ENCODE measurements at places on chromosomes 1 and 21.

- ATAC-seq, result no peak
Measured at GRCh38 chr1:182897696-182898095, 55.3 kb downstream of the SHCBP1L start.

GRCh38 chr1:9311479-9311878, 18.8 kb downstream of the SPSB1 start:
- ATAC-seq, result no peak

GRCh38 chr1:55959136-55959548, 620.2 kb downstream of the PLPP3 start:
- no peak for ATAC-seq

DNA sequence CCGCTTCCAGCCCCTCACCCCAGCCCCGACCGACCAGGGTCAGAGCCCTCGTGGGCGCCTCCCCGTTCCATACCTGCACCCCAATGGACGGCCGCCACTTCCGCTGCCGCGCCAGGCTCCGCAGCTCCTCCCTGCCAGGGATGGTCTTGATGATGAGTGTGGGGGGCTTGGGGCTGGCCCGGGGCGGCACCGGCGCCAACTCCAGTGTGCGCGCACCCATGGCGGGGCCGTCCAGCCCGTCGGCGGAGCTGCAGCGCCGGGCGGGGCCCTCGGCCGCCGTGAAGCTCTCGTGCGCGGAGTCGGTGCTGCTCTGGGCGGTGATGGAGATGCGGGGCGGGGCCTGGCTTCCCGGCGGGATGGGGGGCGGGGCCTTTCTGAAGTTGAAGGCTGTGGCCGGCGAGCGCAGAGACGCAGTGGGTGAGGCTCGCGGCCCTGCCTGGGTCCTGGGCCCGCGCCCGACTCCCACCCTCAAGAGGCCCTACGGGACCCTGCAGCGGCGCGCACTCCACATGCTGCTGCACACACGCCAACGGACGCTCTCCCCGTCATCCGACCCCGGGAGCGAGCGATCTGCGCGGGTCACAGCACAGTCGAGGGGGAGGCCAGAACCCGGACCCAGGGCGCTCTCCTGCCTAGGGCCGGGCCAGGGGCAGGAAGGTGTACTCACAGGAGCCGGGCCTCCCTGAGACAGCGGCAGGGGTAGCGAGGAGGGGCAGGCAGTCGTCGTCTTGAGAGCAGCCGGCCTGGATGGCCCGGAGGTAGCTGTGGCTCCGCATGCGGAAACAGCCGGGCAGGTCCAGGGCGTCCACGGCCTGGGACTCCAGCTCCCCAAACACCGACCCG, 26.1 kb upstream of the SMIM12 start:
- peak; percentile 61 for ATAC-seq

GRCh38 chr1:29202053-29202452, 20.4 kb upstream of the SRSF4 start:
- peak; percentile 7 for ATAC-seq

DNA sequence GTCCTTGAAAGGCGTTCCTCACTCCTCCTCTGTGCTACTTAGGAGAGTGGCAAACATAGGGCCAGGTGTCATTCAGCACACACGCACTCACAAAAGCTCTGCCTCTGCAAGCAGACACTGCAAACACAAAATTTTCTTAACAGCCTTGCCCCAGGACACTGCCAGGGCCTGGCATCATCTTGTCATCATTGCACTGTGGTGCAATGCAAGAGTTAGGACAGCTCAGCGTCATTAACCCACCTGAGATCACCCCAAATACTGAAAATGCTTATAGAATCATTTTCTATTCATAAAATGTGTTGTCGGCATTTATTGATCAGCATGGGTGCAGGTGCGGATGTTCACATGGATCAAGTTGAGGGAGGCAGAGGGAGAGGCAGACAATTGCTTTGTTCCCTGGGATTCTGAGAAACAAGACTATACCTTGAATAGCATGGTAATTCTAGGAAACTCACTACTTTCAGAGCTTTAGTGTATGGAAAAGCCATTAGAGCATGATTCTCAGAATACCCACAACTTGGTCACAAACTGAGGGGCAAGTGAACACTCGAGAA, 3.0 kb downstream of the ADAM30 start:
- ATAC-seq, result no peak

DNA sequence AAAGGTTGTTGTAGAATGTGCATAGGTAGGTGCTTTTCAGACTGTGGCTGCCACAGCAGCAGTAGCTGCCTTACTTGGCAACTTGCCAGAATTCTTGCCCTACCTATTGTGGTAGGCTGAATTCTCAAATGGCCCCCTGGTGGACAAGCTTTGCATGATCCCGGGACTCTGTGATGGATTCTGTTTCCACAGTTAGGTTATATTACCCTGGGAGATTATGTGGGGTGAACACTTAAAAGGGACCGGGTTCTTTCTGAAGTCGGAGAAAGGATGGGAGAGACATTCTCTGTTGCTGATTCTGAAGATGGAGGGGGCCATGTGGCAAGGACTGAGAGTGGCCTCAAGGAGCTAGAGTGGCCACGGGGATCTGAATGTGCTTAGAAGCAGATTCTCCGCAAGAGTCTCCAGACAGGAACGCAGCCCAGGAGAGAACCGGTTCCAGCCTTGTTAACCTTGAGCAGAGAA, 32.1 kb upstream of the KCNE1 start:
- ATAC-seq, result peak; percentile 85

- peak; percentile 92 for ATAC-seq
Measured at GRCh38 chr1:116693759-116694480, 26.4 kb upstream of the IGSF3 start.

- ATAC-seq, result peak; percentile 49
Measured at GRCh38 chr1:22751124-22751531, 40.5 kb downstream of the EPHB2 start.

DNA sequence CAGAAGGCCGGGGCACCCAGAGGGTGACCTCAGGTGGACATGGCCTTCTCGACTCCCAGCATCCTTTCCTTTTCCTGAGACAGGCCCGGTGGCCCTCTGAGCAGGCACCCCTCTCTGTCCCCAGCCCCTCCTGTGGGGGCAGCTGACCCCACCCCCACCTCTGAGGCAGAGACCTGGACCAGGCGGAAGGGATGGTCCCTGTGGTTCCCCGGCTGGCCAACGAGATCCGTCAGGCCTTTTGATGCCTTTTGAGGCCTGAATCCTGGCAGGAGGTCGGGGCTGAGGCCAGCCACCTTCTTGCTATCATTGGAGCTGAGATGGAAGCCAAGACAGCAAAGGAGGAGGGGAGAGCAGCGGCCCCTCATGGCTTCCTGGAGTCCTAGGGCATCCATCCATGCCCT, 50.2 kb upstream of the ACTRT2 start:
- no peak for ATAC-seq

GRCh38 chr1:161921990-161922389, 101.7 kb downstream of the OLFML2B start:
- ATAC-seq, result no peak

GRCh38 chr1:97805093-97805492, 115.7 kb downstream of the DPYD start:
- no peak for ATAC-seq

- ATAC-seq, result no peak
Measured at GRCh38 chr1:153663211-153663610, 4.7 kb downstream of the SNAPIN start.

GRCh38 chr21:38067086-38067739, 151.0 kb upstream of the KCNJ6 start:
- ATAC-seq, result no peak

- ATAC-seq, result no peak
Measured at GRCh38 chr1:226826479-226827261, 43.7 kb upstream of the PSEN2 start.

GRCh38 chr21:43372663-43373361, 54.1 kb downstream of the SIK1 start:
- peak; percentile 71 for ATAC-seq

DNA sequence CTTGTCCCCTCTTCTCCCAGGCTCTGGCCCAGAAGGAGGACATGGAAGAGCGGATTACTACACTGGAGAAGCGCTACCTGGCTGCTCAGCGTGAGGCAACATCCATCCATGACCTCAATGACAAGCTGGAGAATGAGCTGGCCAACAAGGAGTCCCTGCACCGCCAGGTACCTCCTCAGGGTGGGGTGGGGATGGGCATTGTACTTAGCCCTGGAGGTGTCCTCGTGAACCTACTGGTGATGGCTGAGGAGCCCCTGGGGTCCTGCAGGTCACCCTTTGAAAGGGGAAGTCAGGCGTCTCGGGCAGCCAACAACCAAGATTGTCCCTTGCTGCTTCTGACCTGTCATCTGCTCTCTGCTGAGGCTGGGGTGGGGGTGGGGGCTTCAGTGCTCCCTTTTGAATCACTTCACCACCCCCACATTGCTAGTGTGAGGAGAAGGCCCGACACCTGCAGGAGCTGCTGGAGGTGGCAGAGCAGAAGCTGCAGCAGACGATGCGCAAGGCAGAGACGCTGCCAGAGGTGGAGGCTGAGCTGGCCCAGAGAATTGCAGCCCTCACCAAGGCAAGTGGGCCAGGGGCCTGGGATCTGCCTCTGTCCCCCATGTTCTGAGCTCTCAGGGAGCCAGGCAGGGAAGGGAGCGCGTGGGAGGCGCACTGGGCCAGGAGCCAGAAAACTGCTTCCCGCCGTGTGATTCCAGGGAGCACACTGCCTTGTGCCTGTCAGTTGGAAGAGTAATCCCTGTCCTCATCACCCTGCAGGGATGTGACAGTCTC, 19.7 kb downstream of the PPFIA4 start:
- ATAC-seq, result no peak

DNA sequence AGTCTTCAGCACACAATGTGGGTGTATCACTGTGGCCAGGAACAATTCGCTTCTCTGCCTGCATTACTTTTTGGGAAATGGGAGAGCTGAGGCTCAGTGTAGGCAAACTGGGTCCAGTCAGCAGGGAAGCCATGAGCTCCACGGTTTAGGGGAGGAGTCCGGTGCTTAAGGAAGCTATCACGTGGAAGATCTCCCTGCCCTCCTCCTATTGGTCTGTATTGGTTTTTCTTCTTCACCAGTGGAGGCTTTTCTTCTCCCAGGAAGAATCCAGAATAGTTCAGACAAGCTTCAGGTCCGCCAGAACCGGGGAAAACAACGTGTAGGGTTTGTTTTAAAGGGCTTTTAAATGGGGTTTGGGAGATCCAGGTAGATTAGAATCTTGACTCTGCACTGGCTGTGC, 156.2 kb upstream of the CAMK1G start:
- ATAC-seq, result peak; percentile 39

- ATAC-seq, result peak; percentile 94
Measured at GRCh38 chr1:181044449-181044966, 10.7 kb downstream of the MR1 start.

- ATAC-seq, result peak; percentile 65
Measured at GRCh38 chr1:182446033-182446669, 3.8 kb upstream of the RGSL1 start.

GRCh38 chr1:22790232-22791008, 79.8 kb downstream of the EPHB2 start:
- ATAC-seq, result no peak

- no peak for ATAC-seq
Measured at GRCh38 chr1:182388392-182389134, 3.0 kb downstream of the GLUL start.

DNA sequence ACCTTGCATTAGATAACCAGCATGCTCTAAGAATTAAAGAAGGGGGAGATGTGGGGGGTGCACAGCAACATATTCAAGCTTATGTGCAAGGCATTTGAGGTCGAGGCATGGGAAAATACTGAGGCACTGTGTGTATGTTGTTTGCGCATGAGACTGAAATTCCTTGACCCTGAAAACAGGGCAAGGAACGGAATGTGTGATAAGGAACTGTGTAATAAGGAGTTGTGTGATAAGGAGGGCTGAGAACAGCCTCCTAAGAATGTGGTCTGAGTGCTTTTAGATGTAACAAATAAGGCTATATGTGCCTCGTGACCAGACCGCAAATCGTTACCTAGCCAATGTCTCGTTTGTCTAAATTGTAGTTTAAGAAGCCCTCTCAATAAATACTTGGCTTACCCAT, 26.5 kb upstream of the ITLN1 start:
- ATAC-seq, result no peak

GRCh38 chr1:223887747-223888418, 42.1 kb upstream of the TP53BP2 start:
- ATAC-seq, result peak; percentile 100

GRCh38 chr21:42247716-42248115, 28.8 kb downstream of the ABCG1 start:
- ATAC-seq, result no peak

- no peak for ATAC-seq
Measured at GRCh38 chr1:93844262-93845045, 34.6 kb downstream of the DNTTIP2 start.

- ATAC-seq, result no peak
Measured at GRCh38 chr1:204112876-204113730, 38.7 kb downstream of the ETNK2 start.

GRCh38 chr1:21337454-21337927, 47.2 kb upstream of the ECE1 start:
- no peak for ATAC-seq

DNA sequence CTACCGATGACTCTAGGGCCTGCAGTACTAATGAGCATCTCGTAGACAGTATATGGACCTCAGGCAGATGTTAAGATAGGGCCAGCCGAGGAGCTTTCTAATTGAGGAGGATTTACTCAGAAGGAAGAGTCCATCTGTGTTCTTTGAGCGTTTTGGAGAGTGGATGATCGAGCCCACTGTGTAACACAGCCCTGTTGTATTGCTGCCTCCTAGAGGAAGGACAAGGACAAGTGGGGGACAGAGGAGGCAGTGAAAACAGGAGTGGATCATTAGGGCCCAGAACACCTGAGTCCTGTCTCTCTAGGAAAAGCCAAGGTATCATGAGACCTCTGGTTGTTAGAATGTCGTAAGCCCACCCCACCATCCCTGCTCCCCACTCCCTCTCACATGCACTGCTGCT, 62.9 kb downstream of the TBX19 start:
- ATAC-seq, result no peak

DNA sequence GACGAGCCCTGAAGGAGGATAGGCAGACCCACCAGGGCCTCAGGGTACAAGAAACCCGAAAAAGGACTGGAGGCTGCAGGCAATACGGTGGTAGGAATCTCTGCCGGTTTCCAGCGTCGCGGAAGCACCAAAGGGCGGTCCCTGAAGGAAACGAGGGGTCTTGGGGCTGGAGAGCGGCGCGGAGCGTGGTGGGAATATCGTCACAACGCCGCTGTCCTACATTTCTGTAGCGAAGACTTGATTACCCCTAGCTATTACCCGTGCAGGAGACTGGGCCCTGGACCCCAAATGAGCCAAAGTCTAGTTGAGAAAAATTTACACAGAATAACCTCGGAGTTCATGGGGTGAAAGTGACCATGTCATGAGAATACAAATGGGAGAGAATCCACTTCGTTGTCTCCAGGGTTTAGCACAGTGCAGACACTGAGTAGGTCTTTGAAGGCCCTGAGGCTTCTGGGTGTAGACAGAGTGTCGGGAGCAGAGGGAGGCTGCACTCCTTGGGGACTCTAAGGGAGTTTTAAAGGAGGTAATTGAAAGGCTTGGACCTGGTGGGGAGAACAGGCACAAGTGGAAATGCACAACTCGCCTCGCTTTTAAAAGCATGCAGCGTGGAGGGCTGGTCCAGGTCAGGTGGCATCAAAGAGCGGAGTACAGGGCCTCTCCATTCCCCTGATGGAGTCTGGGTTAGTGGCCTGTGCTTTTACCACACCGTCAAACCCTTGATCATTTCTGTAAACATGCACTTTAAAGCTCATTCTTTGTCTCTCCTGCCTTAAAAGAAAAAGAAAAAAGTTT, 1.5 kb downstream of the ATP1A1 start:
- ATAC-seq, result no peak
